CD8-positive, alpha-beta T cell (primary cell): ENCODE measurements at places on chromosomes 16 and 17.

GRCh38 chr16:72848028-72848400, 199.9 kb downstream of the ZFHX3 start:
- no peak for DNase-seq

- no peak for DNase-seq
Measured at GRCh38 chr16:64278196-64278595, 843.7 kb downstream of the CDH11 start.

DNA sequence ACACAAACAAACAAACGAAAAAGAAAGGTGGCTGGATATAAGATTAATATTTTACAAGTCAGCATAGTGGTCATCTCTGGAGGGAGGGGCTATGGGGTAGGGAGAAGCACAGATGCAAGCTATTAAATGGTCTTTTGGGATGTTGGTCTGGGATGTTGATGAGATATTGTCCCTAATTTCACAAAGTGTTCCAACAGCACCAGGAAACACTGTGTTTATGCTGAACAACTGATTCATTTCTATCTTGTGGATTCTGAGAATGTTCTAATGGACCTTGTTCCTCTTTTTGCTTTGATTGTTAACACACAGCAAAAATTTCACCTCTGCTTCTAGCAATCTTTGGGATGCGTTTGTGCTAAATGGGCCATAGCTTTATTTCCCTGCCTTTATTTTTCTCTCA, 9.7 kb downstream of the PECAM1 start:
- no peak for DNase-seq

DNA sequence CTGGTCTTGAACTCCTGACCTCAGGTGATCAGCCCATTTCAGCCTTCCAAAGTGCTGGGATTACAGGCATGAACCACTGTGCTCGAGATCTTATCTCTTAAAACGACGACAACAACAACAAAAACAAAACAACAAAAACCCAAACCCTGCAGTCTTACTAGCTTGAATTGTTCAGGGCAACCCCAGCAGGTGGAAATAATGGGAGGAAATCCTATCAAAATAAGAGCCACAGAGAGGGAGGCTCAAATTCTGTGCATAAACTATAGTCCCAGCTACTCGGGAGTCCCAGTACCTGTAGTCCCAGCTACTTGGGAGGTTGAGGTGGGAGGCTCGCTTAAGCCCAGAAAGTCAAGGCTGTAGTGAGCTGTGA, 16.5 kb upstream of the ATP6V0A1 start:
- DNase-seq, result no peak

DNA sequence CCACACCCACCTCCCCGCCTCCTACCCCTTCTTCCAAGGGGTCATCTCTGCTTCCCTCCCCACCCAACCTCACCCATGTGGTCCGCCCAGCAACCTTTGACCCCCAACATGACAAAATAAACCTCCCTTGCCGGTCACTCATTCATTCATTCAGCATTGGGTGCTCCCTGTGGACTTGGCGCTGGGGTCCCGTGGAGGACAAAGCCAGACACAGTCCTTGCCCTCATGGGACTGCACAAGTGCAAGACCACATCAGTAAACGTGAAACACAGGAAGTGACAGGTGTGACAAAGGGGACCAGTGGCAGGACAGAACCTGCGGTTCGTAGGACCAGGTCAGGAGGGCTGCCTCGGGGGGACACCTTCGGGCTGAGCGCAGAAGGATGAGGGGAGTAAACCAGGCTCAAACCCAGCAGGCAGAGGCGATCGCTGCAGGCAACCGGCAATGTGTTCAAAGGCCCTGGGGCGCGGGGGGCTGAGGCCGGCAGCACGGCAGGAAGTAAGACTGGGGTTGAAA, 185.4 kb downstream of the SEC14L1 start:
- no peak for DNase-seq

DNA sequence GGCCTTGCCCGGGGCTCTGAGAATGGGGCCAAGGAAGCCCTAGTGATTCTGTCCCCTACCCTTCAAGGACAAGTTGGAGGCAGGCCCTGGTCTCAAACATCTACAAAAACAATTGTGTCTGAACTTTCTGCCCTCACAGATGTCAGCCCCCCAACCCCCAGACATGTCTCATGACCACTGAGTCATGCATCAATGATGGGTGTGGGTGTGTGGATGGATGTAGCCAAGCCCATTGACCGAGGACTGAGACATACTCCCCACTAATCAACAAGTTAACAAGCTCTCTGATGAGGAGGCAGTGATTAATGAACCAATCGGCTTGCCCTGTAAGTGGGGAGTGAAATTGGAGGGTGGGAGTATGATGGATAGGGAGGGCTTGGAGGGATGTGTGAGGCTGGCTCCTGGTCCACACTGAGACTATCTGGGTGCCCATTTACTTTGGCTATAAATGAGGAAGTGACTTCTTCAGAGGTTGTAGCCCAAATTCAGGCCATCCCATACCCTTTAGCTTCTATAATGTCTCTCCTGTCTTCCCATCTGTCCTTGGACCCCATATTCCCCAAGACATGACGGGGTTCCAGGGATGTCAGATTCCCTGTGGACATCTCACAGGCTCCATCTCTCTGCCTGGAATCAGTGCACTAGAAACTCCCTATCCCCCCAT, 97.1 kb upstream of the TMEM97 start:
- DNase-seq, result no peak

DNA sequence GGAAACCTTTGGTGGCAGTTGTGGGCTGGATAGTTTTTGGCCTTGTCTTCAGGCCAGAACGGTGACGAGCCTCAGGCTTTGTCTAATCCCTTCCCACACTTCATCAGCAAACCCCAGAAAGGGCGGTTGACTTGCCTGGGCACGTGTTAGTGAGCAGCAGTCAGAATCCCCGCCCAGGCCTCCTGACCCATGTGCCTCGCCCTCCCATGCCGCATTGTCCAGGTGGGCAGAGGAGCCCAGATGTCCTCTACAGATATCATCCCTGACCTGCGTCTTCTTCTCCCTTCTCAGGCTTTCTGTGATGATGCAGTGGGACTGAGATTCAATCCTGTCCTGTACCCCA, 82.5 kb downstream of the OR1D5 start:
- DNase-seq, result no peak

DNA sequence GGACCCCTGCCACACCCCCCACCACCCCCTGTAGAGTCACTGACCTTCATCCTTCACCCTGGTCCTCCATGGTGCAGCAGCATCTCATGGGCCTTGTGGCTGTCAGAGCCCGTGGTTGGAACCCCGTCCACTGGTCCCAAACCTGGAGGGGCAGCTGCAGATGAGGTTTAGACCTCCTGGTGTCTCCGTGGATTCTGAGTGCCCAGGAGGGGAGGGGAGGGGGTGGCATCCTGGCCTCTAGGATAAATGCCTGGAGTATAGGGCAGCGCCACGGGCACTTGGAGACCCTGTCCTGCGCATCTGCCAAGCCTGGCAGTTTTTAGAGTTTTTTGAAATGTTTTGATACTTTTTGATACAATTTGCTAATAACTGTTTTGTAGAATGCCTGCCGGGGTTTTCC, 17.5 kb downstream of the KLHL36 start:
- no peak for DNase-seq

DNA sequence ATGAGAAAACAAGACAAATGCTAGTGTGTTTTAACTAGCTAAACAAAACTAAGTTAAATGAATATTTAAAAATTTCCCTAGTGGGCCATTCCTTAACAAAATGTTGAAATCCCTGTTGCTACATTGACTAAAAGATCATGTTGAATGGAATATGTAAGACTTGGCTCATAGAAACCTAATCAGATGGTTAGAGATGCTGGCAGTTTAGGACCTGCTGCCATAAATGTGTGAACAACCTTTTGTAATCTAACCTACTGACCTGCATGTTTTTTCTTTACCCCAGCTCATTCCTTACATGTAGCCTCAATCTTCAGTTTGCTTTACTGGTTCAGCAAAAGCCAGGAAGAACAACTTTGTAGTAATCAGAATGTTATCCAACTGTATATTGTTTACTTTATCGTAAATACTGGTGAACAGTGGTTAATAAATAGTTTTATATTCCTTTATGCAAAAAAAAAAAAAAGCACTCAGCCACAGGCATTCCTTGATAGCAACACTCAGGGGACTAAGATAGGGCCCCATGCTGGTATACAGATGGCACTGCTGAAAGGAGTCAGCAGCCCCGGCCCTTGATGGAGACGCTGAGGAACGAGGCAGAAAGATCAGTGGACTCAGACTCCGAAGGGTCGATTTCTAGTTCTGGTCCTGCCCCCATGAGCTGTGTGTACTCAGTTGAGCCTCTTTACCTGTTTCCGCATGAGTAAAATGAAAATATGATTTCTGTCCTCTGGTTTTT, 78.2 kb downstream of the MARF1 start:
- DNase-seq, result no peak

- no peak for DNase-seq
Measured at GRCh38 chr17:49956780-49957179, 12.2 kb upstream of the DLX4 start.

- DNase-seq, result no peak
Measured at GRCh38 chr16:70699696-70700095, 13.8 kb upstream of the MTSS2 start.

DNA sequence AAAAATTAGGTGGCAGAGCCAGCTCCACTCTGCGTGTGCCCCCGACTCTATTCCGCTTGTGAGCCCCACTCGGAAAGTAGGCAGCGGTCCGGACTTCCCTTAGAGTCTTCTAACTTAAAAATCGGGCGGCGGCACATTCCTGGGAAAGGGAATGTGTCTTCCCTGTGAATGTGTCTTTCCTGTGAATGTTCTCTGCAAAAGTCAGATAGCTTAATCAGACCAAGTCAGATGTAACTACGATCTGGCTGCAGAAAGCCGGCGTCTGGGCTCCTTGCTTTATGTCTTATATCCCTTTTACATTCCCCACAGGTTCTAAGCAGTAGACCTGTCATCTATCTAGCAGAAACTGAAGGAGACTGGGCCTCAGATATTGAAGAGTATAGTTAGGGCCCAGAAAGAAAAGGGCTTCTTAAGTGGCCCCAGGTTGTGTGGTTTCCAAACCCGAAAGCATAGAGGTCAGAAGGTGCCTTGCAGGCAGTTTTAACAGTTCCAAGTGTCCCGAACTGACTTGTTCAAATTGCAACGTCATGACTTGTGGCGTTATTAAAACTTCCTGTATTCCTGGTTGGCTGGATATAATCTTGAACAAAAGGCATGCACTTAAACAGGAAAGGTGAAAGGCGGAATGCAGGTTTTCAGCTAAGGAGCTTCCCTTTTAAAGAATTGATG, 601 bp downstream of the PHKB start:
- DNase-seq, result peak; percentile 48

- DNase-seq, result peak; percentile 55
Measured at GRCh38 chr17:64984851-64985521, 65.7 kb upstream of the LRRC37A3 start.

DNA sequence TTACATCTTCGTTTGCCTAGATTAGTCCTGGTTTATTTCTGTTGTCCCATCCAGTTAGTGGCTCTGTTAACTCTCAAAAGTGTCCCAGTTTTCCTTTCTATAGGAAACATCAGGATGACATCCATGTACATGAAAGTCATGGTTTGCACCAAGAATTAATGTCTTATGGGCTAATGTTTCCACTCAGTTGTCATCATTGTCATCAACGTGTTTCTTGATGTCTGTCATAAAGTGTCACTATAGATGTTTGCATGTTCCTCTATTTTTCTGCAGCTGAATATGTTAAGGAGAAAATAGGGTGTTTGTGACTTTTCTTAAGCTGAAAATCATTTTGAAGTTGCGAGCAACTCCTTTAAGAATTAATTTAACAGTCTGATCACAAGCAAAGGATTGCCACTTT, 567.0 kb downstream of the TMEM114 start:
- no peak for DNase-seq

GRCh38 chr17:14813649-14814370, 451.3 kb downstream of the PMP22 start:
- DNase-seq, result no peak

DNA sequence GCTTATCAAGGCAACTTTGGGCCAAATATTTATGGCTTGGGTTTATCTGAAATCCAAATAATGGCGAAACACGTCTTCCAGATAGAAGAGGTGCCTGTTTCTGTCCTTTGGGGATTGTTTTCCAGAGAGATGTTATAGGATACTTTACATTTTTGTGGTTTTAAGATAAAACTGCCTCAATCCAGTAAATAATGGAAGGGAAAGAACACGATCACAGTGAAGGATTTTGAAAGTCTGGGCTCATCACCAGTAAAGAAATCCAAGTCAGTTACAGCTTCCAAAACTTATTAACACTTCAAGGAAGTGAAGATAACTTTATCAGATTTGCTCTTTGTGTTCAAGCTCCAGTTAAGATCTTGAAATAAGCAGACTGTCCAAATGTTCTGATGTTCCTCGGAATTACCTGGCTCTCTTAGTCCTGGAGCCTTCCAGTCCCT, 30.1 kb downstream of the DNAH2 start:
- no peak for DNase-seq

DNA sequence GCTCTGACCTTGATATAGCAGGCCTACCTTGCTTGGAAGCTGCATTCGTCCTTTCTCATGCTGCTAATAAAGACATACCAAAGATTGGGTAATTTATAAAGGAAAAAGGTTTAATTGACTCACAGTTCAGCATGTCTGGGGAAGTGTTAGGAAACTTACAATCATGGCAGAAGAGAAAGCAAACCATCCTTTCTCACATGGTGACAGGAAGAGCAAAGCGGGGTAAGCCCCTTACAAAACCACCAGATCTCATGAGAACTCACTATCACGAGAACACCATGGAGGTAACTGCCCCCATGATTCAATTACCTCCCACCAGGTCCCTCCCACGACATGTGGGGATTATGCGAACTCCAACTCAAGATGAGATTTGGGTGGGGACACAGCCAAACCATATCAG, 6.0 kb upstream of the MAPT start:
- DNase-seq, result no peak

- DNase-seq, result no peak
Measured at GRCh38 chr17:57379895-57380434, 123.6 kb downstream of the MSI2 start.

- no peak for DNase-seq
Measured at GRCh38 chr16:65229191-65229662, 107.4 kb upstream of the CDH11 start.

GRCh38 chr17:2138761-2139160, 83.9 kb downstream of the HIC1 start:
- DNase-seq, result no peak

GRCh38 chr17:66764506-66764905, 70.4 kb upstream of the CACNG5 start:
- DNase-seq, result no peak

- no peak for DNase-seq
Measured at GRCh38 chr17:35050170-35050569, 13.3 kb downstream of the RFFL start.

GRCh38 chr17:4440690-4441686, 7.2 kb downstream of the SPNS3 start:
- peak; percentile 40 for DNase-seq

- no peak for DNase-seq
Measured at GRCh38 chr17:74555427-74555940, 9.6 kb upstream of the CD300C start.

DNA sequence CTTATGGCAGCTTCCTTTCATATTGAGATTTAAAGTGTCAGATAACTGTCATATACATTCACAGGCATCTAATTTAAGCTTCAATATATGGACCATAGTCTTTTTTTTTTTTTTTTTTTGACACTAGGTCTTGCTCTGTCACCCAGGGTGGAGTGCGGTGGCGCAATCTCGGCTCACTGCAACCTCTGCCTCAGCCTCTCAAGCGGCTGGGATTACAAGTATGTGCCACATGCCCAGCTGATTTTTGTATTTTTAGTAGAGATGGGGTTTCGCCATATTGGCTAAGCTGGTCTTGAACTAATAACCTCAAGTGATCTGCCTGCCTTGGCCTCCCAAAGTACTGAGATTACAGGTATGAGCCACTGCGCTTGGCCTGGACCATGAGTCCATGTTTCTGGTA, 13.6 kb downstream of the CEP95 start:
- DNase-seq, result no peak
